ENCODE measurements at places on chromosomes 16 and 17. TPM values are rescaled to one million over a fixed set of nuclear protein-coding genes. Genes with fewer than 3 reads are reported as not detected.
A peak's percentile ranks its signal among the peaks of the same experiment; 100 is the strongest.

GRCh38 chr17:6998855-6999508, 3.1 kb downstream of the ALOX12 start:
- no peak for DNase-seq

DNA sequence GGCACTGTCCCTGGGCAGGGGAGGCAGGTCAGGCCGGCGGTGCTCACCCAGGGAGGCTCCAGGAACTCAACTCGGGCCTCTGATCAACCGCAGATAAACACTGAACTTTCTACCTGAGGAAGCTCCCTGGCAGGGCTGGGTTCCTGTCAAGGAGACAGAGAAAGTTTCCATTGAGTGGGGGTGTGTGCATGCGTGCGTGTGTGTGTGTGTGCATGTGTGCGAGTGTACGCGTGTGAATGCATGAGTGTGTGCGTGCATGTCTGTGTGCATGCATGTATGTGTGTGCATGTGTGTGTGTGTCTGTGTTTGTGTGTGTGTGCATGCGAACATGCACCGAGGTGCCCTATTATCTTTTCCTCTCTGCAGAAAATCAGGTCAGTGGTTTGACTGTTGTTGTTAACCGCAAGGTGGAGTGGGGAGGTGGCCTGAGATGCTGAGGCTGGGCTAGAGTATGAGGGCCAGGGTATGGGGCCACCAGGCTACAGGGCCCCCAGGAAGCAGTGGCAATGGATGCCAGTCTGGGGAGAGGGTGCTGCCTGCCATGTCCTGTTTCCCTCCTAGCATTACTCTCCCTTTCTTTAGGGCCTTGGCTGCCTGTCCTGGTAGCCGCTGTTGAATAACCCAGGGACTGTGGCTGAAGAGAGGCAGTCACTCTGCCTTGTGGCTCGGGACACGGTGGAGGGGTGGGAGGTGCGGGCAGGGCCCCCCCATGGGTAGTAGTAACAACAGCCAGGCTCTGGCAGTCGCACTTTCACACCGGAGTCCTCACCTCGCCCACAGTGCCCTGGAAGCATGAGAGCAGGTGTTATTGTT, 24.0 kb downstream of the CCR7 start:
- DNase-seq = no peak

DNA sequence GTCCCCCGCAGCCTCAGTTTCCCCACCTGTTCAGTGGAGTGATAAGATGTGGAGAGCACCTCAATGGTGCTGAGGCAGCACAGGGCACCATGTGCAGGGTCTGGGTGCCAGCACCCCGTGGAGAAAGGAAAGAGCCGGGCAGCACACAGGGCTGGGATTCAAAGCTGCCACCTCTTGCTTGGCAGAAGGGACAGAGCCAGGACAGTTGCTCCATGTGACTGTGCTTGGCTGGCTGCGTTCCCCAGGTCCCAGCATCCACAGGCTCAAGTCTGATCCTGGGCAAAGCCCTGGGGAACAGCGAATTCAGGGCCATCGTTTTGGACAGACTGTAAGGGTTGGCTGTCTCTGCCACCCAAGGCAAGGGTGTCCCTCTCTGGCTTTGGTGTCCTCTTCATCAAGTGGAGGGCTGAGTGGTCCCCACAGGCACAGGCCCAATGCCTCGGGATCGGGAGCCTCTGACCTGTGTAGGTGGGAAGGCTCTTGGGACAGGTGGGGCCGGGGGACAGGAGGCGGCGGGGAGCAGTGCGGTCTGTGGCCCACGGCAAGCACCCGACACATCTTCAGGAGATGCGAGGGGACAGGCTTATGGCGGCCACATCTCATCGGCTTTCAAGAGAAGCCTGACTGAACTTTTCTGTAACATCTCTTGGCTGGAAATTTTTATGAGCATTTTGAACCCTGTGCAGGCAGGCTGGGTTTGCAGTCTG, 8.5 kb downstream of the ZNF469 start:
- peak; percentile 39 for DNase-seq

DNA sequence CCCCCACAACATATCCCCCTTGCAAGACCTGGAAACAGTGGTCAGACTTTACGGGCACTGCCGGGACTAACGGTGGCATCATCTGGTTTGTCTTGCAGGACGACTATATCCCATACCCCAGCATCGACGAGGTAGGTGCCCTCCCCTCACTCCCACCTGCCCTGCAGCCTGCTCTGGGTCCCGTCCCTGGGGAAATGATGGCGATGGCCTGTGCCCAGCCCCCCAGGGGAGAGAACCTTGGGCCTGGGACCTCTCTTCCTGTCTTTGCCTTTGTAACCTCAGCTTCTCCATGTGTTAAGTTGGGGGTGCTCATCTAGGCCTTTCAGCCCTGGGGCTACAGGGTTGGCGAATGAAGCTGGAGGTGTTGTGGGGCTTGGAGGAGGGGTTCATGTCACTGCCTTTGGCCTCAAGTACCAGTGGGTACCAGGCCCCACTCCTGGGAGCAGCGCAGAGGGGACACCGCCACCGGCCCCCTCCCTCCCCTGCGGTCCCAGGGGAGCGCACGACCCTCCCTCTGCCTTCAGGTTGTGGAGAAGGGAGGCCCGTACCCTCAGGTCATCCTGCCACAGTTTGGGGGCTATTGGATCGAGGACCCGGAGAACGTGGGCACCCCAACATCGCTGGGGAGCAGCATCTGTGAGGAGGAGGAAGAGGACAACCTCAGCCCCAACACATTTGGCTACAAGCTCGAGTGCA, 99.9 kb downstream of the OR1D5 start:
- no peak for DNase-seq

DNA sequence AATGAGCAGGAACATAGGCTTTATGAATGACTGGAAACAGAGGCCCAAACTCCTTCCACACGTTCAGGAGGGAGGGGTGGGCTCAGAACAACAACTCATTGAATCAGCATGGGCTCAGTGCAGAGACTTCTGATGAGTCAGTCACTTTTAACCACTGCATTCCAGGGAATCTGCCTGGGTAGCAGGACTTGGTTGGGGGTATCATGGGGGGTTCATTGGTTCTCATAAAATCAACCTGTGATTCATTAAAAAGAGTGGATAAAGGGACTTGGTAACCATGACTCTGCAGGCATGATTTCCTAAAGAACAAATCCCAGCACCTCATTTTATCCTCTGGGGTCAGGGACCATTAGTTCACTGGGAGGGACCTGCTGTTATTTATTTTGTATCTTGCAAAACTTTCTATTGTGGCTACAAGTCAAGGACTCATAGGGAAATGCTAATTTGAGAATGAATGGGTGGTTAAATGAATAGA, 13.8 kb downstream of the ITGB3 start:
- no peak for DNase-seq

DNA sequence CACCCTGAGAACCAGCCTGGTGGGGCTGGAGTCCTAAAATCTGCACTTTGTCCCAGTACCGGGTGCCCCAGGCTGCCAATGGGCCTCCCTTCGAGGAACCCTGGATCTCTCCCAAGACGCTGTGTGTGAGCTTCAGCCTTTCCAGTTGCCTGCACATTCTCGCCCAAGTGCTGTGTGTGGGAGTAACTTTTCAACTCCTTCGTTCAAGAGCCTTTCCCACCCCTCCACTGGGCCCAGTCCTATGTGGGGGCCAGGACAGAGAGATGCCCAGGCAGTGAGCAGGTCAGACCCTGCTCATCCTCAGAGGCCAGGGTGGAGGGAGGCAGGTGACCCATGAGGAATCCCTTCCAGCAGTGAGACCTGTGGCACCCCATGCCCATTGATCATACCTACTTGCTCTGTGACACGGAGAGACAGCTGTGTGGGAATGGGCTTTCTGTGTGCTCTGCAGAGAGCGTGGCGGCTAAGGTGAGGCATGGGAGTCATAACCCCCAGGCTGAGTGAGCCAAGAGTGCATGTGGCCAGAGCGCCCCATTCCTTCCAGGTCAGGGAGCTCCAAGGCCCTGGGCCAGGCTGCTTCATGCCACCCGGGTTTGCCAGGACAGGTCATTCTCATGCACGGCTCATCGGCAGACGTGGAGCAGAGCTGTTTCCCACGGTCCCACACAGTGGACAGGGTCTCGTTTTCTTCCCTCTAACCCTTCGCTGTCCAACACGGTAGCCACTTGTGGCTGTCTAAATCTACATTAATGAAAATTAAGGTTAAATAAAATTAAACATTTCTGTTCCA, 154.4 kb downstream of the CLEC16A start:
- no peak for DNase-seq

DNA sequence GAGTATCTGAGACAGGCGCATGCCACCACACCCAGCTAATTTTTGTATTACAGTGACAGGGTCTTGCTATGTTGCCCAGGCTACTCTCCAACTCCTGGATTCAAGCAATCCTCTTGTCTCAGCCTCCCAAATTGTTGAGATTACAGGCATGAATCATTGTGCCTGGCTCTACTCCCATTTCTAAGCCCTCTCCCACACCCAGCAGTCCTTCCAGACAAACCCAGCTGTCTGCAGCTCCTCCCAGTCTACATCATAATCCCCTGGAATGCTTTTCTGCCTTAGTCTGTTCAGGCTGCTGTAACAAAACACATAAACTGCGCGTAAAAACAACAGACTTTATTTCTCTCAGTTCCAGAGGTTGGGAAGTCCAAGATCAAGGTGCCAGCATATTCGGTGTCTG, 144.5 kb downstream of the GRIN2A start:
- DNase-seq = no peak

DNAH2 gene
- total RNA-seq = 0.05 TPM

PER1 gene
- 154 TPM for total RNA-seq

CD300LF gene
- 0.26 TPM for total RNA-seq

CCL16 gene
- not detected for total RNA-seq

PROCA1 gene
- 1.3 TPM for total RNA-seq

ZNF597 gene
- 2.4 TPM for total RNA-seq
